ENCODE measurements at places on chromosomes 5 and 9.
A peak's percentile ranks its signal among the peaks of the same experiment; 100 is the strongest.

DNA sequence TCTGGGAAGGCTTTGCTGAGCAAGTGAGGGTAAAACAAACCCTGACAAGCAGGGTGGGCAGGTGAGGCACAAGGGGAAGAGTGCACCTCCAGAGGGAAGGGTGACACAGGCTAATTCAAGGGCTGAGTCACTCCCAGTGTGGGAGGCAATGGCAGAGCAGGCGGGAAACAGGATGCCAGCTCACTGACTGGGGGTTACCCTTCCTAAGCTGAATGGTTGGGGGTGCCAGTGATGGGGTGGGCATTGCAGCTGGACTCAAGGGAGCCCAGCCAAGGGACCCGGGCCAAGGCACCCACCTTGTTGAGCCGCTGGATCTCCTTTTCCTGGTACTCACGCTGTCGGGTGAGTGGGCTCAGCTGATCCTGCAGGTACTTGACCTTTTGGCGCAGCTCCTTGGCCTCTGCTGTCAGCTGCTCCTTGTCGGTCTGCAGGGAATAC is 18.4 kb downstream of the GPX3 start:
- no peak for DNase-seq

GRCh38 chr5:172385010-172385563 is 69.2 kb downstream of the SH3PXD2B start:
- DNase-seq: no peak

- no peak for DNase-seq
Measured at GRCh38 chr9:95239071-95239470, 78.4 kb downstream of the FANCC start.

- DNase-seq: no peak
Measured at GRCh38 chr9:130608554-130609134, 29.3 kb downstream of the FUBP3 start.

- no peak for DNase-seq
Measured at GRCh38 chr5:80069918-80070318, 34.8 kb downstream of the THBS4 start.

GRCh38 chr5:97162045-97162444 is 19.6 kb upstream of the LIX1 start:
- peak; percentile 45 for DNase-seq

- DNase-seq: no peak
Measured at GRCh38 chr5:37184748-37185364, 64.3 kb downstream of the CPLANE1 start.

DNA sequence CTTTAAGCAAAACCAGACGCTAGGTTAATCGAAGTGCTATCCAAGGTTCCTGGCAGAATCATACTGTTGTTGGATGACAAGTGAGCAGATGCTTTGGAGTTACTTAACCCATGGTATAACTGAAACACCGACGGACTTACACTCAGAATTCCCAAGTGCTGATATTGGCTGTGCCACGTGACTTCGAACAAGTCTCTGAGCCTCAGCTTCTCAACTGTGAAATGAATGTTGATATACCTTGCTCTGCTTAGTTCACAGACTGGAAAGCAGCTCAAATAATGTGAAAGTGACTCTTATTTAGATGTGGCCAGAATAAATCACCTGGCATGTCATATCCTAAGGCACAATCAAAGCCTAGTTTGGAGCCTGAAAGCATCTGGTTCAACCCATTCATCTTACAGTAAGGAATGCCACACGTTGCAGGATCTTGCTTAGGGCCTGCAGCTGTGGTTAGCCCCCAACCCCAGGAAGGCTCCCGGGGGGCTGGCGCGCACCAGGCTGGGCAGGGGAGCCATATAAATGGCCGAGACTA is 759 bp downstream of the GEMIN5 start:
- DNase-seq: no peak

GRCh38 chr9:26066237-26066636 is 388.0 kb upstream of the TUSC1 start:
- no peak for DNase-seq

- DNase-seq: peak; percentile 52
Measured at GRCh38 chr5:8908055-8908683, 637.7 kb downstream of the SEMA5A start.

- peak; percentile 26 for DNase-seq
Measured at GRCh38 chr5:163248871-163249270, 188.5 kb upstream of the CCNG1 start.

- no peak for DNase-seq
Measured at GRCh38 chr5:39195198-39195826, 24.1 kb downstream of the FYB1 start.

DNA sequence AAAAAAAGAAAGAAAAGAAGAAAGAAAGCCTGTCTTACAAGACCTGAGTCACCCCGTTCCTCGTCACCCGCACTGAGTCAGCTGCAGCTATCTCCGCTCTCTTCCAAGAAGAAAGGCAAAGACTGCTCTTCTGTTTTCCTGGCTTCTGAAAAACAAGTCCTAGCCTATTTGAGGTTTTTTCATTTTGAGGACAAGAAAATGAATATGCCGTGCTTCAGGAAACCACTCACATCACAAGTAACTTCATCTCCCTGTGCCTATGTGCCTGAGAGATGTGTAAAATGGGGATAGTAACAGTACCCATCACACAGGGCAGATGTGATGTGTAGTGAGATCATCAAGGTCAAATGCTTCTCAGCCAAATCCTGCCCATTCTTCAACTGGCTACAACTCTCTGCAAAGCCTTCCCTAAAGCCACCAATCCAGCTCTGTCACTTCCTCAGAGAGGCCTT is 78.4 kb downstream of the GLDC start:
- peak; percentile 35 for DNase-seq

DNA sequence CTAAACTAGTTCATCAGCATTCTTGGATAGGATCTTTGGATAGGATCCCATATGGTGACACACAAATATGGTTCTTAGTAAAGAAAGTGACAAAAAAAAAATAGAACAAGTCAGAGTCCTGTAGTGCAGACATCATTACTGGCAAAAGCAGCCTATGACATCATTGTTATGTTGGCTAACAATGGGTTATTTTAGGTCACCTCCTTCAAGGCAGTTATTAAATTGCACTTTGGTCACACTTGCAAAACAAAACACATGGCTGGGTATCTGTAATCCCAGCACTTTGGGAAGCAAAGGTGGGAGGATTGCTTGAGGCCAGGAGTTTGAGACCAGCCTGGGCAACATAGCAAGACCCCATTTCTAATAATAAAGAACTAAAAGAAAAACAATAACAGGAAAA is 185.9 kb downstream of the KIAA0825 start:
- no peak for DNase-seq

GRCh38 chr9:33817327-33818166 is 587 bp downstream of the UBE2R2 start:
- peak; percentile 48 for DNase-seq

All from HTR-8/SVneo (cell line).